Cardiac muscle cell (in vitro differentiated cells and primary cell): ENCODE measurements at places on chromosomes 4 and X. TPM values are rescaled to one million over a fixed set of nuclear protein-coding genes. Genes with fewer than 3 reads are reported as not detected.

GRCh38 chr4:127240764-127241105 is 392.0 kb upstream of the INTU start:
- no peaks in the 10 kb centered on the region for H3K4me1 ChIP-seq
- no peaks in the 10 kb centered on the region for H3K27me3 ChIP-seq
- H3K4me3 ChIP-seq, result no peak overlapping the region
- no peaks in the 10 kb centered on the region for H3K36me3 ChIP-seq

Gene KLF8
- 4.3 and 6.8 TPM in 2 replicates for polyA plus RNA-seq

DNA sequence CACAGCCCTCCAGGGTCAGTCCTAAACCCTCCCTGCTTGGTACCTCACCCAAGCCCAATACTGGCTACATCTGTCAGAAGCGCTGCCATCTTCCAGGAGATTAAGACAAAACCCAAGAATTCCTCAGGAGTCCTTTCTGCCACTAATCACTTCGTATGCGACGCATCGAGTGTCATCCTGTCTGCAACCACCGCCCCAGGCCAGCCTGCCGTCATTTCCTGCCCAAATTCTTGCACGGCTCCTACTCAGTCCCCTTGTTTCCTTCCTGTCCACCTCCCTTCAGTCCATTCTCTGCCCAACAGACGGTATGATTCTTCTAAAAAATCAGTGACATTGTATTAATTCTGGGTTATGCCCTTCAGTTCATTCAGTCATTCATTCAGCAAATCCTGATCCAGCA is 113.6 kb downstream of the NFKB1 start:
- H3K27ac ChIP-seq, result no peak overlapping the region
- H3K4me3 ChIP-seq, result no peak overlapping the region
- DNase-seq, result no peak

GRCh38 chrX:44343412-44344141 is at the start of gene EFHC2:
TSS of gene EFHC2 (minus strand) at chrX:44343672. CDS start at chrX:44343588, 84 bp downstream.
- no peaks in the 10 kb centered on the region for H3K4me1 ChIP-seq
- no peak within 1 kb of the TSS for H3K27ac ChIP-seq
- H3K36me3 ChIP-seq, result no peaks in the 10 kb centered on the region
- peak within 1 kb of the TSS; percentile 9 for H3K4me3 ChIP-seq

DNA sequence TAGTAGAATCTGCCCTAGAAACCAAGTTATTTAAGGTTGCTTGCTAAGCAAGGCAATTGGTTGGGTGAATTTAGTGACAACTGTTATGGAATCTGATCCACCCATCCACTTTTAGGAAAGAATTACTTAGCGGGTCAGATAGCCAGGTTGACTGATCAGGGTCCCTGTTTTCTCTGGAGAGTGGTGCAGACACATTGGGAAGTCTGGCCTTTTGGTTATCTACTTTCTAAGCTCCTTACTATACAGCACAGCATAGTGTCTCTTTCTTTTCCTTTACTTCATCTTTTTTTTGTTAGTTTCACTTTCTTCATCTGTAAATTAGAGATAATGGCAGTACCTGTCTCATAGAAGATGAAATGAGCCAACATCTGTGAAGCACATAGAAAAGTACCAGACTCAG is 7.4 kb downstream of the HERC3 start:
- peak overlapping the region; percentile 90 for H3K27ac ChIP-seq
- peaks cover 51% of the 10 kb centered on the region for H3K4me1 ChIP-seq
- H3K4me3 ChIP-seq, result no peak overlapping the region
- no peaks in the 10 kb centered on the region for H3K27me3 ChIP-seq

- H3K27me3 ChIP-seq, result no peaks in the 10 kb centered on the region
- no peaks in the 10 kb centered on the region for H3K4me1 ChIP-seq
- DNase-seq, result no peak
- H3K27ac ChIP-seq, result no peak overlapping the region
Observed at GRCh38 chr4:21677173-21677572, 271.4 kb downstream of the KCNIP4 start.
